ENCODE measurements at places on chromosomes 2 and 18.

DNA sequence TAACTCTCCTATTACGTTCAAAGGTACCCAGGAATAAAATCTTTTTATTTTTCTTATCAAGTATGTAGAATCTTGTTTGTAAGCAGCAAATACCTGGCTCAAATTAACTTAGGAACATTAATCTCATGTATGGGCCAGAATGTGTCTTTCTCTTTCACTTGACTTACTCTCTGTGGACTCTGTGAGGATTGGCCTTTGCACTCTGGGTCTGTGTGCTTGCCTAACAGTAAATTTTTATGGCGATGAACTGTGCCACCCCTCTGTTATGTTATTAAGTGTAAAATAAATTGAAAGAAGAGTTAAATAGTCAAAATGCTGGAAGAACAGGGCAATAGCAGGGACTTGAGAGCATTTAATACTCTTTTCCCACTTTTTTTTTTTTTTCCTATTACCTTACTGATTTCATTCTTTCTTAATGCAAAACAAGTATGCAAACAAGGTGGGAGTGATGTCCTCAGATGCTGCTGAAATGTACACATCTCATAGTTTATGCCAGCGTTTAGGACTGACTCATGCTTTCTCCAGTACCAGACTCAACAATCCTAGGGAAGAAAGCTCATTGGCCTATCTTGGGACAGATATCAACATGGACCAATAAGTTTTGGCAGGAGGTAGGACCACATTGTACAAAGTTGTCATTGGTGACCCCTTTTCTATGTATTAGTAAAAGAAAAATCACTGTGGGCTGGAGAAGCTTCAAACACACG, 25.5 kb downstream of the LYPD6 start:
- no peak for DNase-seq

DNA sequence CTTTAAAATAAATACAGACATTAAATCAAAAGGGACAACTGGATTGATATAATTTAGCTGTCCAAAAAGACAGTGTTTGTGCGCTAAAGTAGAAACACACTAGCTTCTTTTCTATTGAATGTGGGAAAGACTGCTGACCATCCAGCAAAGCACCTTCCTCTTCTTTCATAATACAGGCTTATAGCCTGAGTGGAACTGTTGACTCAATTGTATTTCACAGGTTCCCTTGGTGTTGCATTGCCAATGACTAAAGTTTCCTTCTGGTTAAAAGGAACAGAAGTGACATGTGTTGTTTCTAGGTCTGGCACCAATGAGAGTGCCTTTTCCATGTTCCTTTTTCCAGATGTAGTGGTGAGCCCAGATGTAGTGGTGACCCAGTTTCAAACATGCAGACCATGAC, 412.3 kb downstream of the RNF144A start:
- no peak for DNase-seq

- no peak for DNase-seq
Observed at GRCh38 chr2:124034265-124034664, 9.2 kb downstream of the CNTNAP5 start.

GRCh38 chr18:1481577-1481976, 576.9 kb downstream of the ADCYAP1 start:
- DNase-seq: no peak

DNA sequence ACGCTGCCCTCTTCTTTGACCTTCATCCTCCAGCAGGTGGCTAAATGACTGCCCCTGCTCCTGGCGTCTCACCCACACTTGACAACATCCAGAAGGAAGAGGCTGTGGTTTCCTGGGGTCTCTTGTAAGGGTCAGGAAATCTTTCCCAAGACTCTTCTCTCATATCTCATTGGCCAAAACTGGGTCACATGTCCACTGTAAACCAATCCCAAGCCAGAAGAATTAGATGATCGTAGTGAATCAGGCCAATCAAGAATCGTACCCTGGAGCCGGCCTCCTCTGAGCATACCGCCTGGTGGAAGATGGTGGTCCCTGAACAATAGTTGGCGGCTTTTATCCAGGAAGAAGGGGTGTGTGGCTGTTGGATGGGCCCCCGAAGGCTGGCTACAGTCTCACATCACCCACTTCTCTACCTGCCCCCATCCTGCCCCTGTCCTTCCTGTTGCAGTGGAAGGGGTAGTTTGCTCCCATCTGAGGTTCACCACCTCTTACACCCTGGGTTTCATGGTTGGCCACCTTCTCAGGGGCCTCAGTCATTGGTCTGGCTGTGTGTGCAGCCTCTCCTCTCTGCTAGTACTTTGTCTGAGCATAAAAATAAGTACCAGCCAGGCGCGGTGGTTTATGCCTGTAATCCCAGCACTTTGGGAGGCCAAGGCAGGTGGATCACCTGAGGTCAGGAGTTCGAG, 3.8 kb downstream of the SAG start:
- DNase-seq: no peak

DNA sequence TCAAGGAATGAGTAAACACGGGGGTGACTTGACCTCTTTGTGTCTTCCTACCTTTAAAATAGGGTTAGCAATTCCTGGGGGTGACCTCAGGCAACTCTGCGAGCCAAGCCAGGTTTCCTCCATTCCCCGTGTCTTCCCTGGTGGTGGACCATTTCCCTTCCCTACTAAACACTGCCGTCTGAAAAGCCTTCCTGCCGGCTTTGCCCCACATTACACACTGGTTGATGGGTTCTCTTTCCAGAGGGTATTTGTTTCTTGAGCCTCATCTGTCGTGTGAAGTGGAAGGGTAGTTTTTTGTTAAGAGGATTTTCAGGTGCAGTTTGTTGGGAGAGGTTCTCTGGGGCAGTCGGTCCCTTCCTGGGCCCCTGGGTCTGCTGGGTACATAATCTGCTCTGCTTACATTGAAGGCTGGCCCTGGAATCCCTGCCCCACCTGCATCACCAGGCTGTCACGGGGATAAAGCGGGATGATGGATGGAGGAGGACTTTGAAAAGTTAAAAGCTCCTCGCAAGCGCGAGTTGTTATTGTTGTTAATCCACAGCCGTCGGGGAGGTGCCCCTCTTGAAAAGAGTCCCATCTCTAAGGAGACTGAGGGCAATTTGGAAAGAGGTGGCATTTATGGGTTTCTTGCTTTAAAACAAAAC, 175.4 kb upstream of the SPRED2 start:
- DNase-seq: no peak

GRCh38 chr18:76720683-76721082, 101.7 kb upstream of the ZNF236 start:
- DNase-seq: no peak

- DNase-seq: no peak
Observed at GRCh38 chr2:133247631-133248030, 320.6 kb downstream of the NCKAP5 start.

DNA sequence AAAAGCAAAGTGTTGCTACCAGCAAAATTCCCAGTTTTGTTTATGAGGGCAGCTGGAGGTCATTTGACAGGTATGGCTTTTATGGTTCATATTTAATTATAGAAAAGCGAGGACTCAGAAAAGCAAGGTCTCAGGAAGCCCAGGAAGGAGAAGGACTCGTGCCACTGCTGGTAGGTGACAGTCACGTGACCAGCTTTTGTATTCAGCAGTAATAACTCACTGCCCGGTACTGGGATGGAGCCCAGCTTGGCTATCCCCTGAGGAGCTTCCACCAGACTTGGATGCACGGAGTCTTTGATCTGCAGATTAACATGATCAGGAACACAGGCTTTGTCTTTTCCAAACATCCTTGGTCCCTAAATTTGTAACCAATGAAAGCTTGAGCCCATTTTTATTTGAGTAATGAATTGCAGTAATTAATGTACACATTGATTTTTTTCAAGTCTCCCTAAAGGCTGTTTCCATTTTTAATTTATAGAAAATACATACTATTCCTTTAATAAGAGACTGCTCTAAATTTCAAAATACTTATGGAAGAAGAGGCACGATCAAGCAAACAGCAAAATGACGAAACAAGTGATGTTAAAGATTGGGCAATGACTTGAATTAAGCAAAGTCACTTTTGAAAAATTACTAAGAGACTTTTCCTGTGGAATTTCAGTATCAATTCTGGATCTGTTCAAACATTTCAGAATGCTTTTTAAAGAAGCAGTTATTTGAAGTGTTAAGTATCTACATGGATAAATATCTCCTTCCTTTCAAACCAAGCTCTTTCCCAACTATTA, 251.7 kb upstream of the HNRNPA3 start:
- no peak for DNase-seq

GRCh38 chr2:191298306-191298705, 53.1 kb downstream of the MYO1B start:
- DNase-seq: no peak

DNA sequence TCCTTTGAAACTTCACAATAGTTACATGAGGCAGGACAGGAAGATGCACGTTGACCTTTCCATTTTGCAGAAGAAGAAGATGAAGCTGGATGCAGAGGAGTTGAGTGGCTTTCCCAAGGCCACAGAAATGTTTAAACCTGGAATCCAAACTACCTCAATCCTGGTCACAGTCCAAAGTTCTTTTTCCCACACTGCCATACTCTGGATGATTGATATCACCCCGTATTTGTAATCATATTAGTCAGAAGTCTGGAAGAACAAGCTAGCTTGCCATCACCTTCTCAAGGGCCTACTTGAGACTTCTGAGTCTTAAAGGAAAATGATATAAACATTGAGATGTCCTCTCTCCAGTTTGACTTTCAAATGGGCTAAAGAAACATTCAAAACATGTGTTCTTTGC, 190.1 kb downstream of the LNPK start:
- DNase-seq: no peak

- DNase-seq: no peak
Observed at GRCh38 chr2:237068005-237068576, 17.6 kb upstream of the COPS8 start.

DNA sequence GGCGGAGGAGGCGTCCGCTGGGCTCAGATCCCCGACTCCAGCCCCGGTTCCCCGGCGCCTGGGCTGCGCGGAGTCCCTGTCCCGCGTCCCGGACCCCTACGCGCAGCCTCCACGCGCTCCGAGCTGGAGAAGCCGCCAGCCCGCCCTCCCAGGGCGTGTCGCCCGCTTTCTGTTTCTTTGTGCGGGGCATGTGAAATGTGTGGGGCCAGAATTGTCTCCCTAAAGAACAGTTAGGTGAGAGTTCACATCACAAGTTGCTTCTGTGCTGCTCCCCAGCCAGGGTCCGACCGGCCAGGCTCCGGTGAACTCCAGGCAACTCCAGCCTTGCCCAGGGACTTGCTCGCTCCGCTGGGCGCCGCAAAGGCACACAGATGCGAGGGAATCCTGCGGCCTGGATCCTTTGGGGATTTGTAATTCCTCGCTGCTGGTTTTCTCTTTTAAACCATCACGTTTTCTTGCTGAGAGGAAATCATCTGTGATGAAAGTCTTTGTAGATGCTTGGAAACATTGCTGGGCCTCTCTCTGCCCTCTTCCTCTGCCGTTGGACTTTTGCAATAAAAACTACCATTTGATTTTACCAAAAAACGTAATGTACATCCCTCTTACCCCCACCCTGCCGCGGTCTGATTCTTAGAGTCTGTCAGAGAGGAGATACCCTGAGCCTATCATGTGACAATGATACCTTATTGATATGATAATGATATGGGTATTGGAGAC, 631 bp downstream of the GYPC start:
- no peak for DNase-seq

- DNase-seq: no peak
Observed at GRCh38 chr2:217026569-217026968, 166.7 kb upstream of the TNP1 start.

DNA sequence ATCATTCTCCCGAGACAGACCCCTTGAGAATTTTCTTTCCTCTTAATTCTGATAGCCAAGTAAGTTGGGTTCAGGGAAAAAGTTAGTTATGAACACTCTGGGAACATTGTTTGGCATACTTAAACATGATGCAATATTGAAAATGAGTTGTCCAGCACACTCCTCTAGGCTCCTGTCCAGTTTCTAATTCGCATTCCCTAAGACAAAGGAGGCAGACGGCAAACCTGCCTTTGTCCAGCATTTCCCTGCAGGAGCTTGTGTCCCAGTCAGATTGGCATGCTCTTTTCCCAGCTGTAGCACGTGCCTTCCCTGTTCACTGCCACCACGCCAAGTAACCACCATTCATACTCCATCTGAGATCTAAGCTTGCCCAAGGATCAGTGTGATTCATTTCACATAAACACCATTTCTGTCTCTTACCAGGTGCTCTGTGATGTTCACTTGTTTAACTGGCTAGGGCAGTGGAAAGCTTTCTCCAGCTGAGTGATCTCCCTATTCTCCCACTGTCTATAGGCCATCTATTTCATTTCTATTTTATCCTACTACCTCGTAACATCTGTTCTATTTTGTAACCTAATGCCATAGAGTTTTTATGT, 150.0 kb upstream of the EPB41L3 start:
- no peak for DNase-seq

DNA sequence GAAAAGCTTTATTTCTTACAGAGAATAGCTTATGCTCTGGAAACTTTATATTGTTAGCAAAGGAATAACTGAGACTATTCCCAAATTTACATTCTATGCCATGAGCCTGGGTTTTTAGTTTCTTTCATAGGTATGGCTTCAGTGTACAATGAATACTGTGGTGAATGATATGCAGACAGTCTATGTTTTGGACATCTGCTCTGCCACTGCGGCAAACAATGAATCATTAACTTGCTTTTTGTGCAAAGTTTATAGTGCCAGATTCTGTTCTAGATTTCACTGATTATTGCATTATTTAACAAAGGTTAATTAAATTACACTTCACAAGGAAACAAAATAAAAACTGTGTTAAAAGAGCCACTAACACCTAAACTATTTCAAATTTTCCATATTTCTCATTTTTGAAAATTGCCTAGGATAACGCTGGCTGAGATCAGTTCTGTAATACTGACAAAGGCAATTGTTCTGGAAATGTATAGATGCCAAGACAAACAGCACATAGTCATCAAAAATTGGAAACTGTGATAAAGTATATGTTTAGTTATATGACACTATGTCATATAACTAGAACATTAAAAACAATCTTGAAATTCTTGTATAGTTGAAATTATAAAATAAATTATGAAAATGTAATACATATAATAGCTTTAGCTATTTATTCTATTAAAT, 74.7 kb downstream of the ITSN2 start:
- DNase-seq: no peak

DNA sequence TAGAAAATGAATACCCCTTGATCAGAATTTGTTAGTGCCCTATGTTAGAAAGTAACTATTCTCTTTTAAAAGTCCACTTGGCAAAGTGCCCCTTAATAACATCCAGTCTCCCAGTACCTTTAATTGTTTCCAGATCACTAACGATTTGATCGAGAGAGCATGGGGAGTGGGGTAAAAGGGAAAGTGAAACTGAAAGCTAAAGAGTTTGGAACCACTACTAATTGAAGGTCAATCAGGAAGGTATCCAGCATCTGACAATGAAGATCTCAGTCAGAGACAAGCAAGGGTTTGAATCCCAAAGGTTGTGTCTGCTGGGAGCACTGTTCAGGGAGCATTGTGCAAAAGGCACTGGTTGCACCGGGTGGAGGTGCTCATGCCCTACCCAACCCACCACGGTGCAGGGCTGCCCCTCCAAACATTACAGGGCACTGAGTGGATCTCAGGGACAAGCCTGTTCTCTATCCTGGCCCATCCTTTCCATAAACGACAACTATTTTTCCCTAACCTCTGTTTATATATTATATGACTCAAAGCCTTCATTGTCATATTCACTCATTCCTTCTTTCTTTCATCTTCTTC, 14.6 kb upstream of the RIT2 start:
- no peak for DNase-seq

Measured in KG1 (cell line).